ENCODE measurements at places on chromosomes 13 and 19.

DNA sequence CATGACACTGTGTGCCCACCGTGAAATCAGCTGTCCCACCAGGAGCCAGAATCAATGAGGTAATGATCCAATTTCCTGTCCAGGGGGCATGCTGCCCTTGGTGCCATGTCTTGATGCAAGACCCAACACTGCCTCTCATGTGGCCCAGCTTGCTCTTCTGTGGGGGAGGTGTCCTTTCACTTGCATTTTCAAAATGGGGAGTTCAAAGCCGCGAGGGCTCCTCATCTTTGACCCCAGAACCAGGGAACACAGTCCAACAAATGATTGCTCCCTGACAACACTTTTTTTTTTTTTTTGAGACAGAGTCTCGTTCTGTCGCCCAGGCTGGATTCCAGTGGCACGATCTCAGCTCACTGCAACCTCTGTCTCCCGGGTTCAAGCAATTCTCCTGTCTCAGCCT is 64.1 kb downstream of the FGF9 start:
- no peak for DNase-seq

DNA sequence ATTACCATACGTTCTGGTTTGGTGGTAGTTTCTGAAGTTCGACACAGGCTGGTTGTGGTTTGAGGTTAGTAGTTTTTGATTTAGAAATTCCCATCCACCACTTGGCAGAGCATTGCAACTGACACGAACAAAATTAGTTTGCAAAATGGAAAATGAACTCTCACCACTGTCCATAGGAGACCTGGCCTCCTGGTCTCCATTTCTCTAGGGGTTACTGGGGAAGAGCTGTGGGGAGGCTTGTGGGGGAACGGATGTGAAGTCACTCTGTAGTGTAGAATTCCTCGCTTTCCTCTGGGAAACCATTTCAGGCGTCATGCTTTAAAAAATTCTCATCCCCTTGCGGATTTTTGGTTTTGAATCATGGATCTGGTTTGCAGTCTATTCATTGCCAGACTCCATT is 321.5 kb upstream of the MAB21L1 start:
- DNase-seq, result no peak

GRCh38 chr19:46998445-46999125 is 21.1 kb upstream of the NPAS1 start:
- DNase-seq, result no peak

DNA sequence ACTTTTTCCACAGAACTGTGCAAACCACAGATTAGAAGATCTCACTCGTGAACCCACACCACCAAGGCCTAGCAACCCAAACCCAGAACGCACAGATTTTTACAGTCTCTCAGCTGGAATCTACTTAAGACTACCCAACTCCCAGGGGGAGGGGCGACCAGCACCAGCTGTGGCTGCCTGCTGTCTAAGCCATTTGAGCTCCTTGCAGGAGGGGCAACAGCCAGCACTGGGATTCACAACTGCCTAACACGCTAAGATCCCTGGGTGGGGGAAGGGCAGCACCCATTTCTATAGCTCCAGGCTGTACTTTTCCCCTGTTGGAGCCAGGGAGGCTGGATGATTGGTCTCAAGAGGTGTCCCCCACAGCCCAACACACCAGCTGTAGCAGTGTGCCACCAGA is 368.8 kb downstream of the SUCLA2 start:
- no peak for DNase-seq

- DNase-seq, result no peak
Observed at GRCh38 chr13:106241974-106242953, 293.2 kb downstream of the EFNB2 start.

GRCh38 chr19:54434873-54435214 is 14.2 kb upstream of the LENG8 start:
- DNase-seq, result no peak

DNA sequence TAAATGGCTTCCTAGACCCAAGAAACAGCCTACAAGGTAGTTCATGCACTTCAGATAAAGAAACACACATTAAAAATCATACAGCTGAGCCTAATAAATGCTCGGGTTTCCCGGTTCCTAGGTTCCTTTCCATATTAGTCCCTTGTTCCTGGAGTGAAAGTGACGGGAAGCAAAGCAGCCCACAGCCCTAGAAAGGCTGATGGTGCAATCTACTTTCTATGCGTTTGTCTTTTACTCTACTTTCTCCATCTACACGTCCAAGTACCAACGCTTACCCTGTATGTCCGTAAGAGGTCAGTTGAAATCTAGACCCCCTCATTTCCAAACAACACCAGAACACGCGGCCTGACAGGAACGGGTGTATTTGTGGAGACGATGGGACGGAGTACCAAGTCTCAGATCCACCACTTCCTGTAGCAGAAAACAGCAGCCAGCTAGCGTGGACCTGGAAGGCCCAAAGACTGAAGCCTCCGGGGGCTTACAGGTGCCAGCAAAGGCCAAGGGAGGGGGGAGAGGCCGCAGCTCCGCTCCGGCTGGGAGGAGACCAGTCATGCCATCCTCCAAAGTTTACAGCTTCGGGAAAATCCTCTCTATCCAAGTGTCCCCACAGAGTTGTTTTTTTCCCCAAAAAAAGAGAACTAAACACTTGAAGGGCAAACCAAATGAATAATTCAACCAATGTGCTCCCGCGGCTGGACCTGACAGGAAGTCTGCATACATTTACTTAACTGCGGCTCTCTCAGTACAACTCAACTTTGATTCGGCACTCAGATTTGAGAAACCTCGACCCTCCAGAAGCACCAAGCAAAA is 34.1 kb downstream of the STK24 start:
- no peak for DNase-seq

- no peak for DNase-seq
Observed at GRCh38 chr13:110446575-110446890, 115.0 kb downstream of the RAB20 start.

GRCh38 chr19:34555447-34555846 is 73.9 kb downstream of the WTIP start:
- no peak for DNase-seq

DNA sequence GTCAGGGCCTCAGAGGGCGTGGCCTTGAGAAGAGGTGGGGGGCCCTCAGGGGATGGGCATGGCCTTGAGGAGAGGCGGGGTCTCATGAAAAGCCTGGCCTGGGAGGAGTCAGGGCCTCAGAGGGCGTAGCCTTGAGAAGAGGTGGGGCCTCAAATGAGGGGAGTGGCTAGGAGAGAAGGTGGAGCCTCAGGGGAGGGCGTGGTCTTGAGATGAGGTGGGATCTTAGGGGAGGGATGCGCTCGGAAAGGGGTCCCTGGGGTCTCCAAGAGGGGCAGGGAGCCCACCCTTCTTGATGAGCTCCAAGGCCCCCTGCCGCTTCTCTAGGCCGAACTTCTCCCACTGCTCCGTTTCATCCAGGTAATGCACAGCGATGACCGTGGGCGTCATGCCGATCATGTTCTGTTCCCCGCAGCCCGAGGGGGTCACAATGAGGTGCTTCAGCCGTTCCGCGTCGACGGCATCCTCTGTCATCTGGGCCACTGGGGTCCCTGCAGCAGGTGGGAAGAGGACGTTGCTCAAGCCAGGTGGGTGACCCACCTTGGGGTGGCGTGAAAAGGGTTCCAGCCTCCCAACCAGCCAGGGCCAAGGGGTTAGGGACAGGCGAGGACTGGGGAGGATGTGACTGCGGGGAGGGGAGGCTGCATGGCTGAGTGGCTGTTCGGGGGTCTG is 24.3 kb upstream of the TNFSF14 start:
- no peak for DNase-seq

GRCh38 chr19:1401138-1401888 is at the start of gene GAMT:
Gene GAMT, minus strand, starts transcription at chr19:1401542. Its CDS starts 66 bp downstream, at chr19:1401476.
- DNase-seq, result no peak

DNA sequence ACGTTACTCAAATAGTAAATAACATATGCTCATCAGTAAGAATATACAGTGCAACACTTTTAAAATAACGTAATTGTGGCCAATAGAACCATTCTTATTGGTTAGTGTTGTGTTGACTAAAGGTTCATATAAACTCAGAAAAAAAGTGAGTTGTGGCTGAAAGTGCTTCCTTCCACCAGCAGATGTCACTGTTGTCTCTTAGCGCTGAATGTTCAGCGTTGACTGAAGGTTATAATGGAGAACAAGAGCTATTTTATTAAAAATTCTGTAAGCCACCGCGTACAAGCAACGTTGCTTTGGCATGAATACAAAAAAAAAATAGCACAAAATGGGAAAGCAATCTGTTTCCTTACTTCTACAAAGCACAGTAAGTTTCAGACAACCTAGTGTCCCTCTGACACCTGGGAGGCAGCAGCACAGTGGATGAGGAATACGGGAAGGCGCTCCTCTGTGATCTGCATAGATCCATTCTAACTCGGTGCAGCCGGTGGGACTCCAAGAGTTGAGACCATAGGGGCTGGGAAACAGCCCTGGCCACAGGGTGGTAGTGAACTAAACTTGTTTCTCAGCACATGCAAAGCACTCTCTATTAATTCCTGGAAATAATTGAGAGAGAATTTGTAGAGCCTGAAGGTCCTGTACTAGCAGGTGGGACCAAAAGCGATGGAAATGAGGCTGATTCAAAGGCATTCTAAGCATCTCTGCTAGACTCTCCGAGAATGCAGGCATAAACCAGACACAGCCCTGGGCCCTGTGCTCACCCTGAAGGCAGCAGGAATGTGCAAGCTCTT is 23.9 kb upstream of the OXGR1 start:
- DNase-seq, result no peak

DNA sequence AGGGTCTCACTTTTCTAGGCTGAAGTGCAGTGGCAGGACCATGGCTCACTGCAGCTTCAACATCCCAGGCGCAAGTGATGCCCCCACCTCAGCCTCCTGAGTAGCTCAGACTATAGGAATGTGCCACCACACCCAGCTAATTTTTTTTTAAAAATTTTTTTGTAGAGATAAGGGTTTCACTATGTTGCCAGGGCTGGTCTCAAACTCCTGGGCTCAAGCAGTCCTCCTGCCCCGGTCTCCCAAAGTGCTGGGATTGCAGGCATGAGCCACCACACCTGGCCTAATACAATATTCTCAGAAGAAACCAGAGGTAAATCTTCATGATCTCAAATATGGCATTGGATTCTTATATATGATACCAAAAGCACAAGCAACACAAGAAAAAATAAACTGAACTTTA is 47.7 kb downstream of the FLT1 start:
- DNase-seq, result no peak
